ENCODE measurements at places on chromosomes 12 and 14. TPM values are rescaled to one million over a fixed set of nuclear protein-coding genes. Genes with fewer than 3 reads are reported as not detected.

- DNase-seq: no peak
Observed at GRCh38 chr12:82972624-82973023, 285.9 kb downstream of the TMTC2 start.

DNA sequence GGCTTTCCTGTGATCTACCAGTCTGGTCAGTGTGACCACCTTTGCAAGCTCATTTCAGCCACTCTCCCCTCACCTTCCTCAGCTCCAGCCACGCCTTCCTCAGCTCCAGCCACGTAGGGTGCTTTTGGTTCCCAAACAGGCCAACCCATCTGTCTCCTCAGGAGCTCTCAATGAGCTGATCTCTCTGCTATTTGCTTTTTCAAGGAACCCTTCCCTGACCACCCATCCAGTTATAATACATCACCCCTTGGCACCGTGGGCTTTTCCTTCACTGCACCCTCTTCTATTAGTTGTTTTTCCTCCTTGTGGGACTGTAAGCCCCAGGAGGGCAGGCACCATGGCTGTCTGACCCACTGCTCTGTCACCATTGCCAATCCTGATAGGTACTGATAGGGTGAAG, 2.3 kb upstream of the PRKCH start:
- no peak for DNase-seq

GRCh38 chr14:65574611-65575010, 162.1 kb downstream of the FUT8 start:
- DNase-seq: no peak

DNA sequence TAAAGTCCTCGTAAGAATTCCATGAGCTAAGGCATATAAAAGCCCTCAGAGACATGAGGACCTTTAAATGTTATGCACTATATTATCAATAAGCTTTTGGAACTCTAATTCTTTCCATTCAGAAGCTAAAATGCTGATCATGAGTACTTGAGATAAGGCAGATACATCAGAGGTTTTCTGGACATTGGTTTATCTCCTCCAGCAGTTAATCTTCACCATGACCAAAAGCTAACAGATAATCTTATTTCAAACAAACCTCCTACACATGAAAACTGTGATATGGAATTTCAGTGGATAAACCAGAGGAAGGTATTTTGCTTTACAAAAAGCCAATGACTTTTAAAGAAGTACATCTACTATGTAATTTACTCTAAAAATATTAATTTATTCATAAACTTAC, 97.9 kb upstream of the BBS10 start:
- DNase-seq: no peak

DNA sequence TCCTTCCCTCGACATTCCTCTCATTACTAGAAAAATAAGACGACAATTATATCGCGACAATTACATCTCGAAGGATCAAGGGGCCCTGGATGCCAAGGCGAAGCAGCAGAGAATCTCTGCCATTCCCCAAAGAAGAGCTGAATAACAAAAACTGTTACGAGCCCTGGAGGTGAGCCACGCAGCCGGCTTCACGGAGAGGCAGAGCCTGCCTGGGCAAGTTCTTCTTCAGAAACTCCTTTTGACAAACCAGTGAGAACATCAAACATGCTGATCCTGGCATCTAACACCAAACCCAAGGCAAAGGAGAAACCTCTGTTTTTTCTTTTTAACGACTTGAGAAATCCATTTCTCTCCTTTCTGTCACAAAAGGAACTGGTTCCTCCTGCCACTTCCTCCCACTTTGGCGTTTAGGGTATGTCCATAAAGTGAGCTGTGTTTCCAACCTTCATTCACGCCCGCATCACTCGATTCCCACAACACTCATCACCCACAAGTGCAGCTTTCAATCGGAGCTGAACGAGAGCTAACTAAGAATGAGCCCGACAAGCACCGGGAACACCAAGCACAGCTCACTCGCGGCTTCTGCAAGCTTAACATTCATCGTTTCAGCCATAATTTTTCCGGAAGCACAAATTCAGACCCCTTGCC, 21.5 kb downstream of the CCDC88C start:
- DNase-seq: peak; percentile 57

GEMIN2 gene
- total RNA-seq: 47.8 TPM

ZDHHC22 gene
- total RNA-seq: 29.3 TPM

All from GM23338 (cell line).